ENCODE measurements at places on chromosomes 12 and 14.
A peak's percentile ranks its signal among the peaks of the same experiment; 100 is the strongest.

GRCh38 chr12:101829639-101830366 lies 956 bp downstream of the GNPTAB start:
- DNase-seq: no peak

DNA sequence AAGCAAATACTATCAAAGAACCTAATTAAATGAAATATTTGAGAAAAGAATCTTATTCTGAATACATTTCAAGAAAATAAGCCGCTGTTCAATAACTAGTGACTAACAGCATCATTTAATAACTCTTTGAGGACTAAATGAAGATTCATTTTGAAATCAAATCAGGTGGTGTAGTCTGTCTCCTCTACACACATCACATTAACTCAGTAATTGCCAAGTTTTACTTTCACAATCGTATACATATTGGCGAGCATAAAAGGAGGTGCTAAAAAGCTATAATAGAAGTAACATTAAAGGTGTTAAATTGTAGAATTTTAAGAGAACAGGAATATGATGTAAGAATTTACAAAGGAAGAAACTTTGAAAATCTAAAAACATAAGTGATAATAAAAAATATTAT lies 185.1 kb downstream of the MDGA2 start:
- DNase-seq: no peak

DNA sequence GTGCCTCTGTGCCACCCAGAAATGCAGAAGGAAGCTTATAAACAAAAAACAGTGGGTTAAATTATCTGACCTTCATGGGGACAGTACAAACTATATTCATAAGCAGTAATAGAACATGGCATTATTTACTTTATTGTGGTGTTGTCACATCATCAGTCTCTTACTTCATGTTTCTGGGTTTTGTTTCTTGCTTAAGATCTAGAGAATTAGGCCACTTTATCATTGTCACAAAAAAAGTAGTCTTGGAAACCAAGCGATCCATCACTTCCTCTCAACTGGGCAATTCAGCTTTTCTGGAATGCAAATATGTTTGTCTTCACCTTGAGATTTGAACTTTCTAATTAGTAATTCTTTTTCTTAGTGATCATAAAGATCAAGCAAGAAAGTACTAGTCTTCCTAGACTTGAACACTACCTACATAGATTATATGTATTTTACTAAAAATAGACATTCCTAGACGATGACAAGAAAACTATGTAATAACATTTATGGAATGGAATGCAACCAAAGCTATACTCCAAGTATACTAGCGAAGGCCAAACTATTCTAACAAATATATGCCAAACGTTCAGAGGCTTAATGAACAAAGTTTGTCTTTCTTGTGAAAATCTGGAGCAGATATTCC lies 363.4 kb downstream of the DAD1 start:
- no peak for DNase-seq

GRCh38 chr12:131094831-131095805 lies 141.4 kb downstream of the ADGRD1 start:
- DNase-seq: no peak

DNA sequence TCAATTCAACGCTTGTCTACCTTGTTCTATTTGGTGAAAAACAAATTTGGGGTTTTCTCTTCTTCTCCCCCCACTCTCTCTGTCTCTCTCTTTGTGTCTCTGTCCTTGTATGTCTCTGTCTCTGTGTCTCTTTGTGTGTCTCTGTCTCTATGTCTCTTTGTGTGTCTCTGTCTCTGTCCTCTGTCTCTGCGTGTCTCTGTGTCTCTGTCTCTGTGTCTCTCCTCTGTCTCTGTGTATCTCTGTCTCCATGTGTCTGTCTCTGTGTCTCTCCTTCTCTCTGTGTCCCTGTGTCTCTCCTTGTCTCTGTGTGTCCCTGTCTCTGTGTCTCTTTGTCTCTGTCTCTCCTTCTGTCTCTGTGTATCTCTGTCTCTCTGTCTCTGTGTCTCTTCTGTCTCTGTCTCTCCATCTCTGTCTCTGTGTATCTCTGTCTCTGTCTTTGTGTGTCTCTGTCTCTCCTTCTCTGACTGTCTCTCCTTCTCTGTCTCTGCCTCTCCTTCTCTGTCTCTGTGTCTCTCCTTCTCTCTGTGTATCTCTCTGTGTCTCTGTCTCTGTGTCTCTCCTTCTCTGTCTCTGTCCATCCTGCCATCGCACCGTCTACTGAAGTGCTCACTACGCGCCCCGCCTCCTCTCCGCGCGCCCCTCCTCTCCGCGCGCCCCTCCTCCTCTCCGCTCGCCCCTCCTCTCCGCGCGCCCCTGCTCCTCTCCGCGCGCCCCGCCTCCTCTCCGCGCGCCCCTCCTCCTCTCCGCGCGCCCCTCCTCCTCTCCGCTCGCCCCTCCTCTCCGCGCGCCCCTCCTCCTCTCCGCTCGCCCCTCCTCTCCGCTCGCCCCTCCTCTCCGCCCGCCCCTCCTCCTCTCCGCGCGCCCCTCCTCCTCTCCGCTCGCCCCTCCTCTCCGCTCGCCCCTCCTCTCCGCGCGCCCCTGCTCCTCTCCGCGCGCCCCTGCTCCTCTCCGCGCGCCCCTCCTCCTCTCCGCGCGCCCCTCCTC lies 12.8 kb downstream of the LRCOL1 start:
- no peak for DNase-seq

DNA sequence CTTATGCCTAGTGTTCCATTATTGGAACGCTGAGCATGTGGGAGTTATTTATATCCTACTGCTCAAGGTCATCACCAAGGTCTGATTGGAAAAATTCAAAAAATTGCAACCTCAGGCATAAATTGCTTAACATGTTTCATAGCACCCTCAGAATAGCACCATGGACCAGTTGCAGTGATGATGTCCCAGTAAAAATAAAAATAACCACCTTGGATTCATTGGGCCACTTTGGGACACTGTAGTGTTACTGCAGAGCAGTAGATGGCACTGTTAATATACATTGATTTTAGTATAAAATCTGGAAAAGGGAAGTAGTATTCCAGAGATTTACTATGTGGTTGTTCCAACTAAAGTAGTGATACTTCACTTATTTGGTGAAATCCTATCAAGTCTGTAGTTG lies 31.0 kb upstream of the PTCSC3 start:
- no peak for DNase-seq

GRCh38 chr12:104177663-104178501 lies 37.7 kb upstream of the TXNRD1 start:
- peak; percentile 99 for DNase-seq

GRCh38 chr14:106506881-106507305 lies 980.5 kb downstream of the TMEM121 start:
- no peak for DNase-seq

DNA sequence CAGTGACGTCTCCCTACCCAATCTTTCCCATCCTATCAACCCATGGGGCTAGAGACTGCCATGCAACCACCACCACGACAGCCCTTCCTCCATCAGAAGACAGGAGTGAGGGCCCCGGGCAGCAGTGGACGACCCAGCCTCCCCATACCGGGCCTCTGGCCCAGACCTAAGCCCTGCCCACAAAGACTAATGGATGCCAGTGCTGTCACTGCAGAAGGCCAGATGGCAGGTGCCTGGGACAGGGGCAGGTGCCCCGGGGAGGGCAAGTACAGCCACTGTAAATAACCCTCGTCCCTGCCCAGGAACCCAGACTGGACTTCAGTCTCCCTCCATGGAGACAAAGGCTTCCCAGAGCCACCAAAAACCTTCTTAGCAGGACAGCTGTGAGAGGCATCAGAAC lies 20.3 kb upstream of the HSPB8 start:
- DNase-seq: no peak

GRCh38 chr12:30792648-30793499 lies 38.1 kb upstream of the CAPRIN2 start:
- no peak for DNase-seq

GRCh38 chr12:49037111-49037946 lies 18.8 kb upstream of the PRKAG1 start:
- DNase-seq: no peak

- no peak for DNase-seq
These were observed 52.4 kb downstream of the BCL2L14 start for GRCh38 chr12:12123036-12123604.

- DNase-seq: no peak
These were observed 20.5 kb downstream of the PPHLN1 start for GRCh38 chr12:42346403-42347002.

DNA sequence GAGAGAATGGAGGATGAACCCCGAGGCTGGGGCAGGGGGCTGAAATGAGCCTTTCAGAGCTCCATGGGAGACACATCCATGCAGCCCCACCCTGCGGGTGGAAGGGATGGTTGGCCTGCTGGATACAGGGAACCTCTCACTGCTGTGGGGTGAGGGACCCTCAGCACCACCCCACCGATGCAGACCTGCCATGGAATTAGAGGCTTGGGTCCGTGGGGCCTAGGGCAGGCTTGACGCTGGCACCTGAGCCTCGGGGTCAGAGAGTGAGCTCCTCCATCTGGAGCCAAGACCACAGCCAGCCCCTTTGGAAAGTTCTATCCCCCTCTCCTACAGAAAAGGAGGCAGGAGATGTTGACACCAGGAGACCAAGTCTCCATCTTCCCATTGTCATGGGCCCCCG lies 7.4 kb upstream of the KRT74 start:
- no peak for DNase-seq

GRCh38 chr12:128519426-128519825 lies 252.5 kb downstream of the TMEM132C start:
- DNase-seq: no peak

DNA sequence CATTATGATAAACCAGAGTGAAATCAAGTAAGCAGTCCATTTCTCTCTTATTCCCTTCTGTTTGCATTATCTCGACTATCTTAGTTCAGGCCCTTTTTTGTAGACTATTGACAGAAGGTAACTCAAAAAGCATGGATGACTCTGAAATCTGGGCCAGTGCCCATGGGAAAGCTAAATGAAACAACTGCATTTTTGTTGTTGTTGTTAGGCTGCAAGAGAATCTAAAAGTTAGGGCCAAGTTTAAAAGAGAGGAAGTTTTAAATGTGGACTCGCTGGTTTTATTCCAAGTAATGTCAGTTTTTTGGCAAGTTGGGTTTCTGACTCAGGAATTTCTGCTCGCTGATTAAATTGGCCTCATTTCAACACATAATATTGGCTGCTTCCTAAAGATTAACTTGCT lies 201.1 kb downstream of the PIK3C2G start:
- DNase-seq: peak; percentile 40

GRCh38 chr14:92316937-92317336 lies 6.0 kb upstream of the SLC24A4 start:
- no peak for DNase-seq

GRCh38 chr14:105738638-105739037 lies 212.3 kb downstream of the TMEM121 start:
- DNase-seq: no peak

DNA sequence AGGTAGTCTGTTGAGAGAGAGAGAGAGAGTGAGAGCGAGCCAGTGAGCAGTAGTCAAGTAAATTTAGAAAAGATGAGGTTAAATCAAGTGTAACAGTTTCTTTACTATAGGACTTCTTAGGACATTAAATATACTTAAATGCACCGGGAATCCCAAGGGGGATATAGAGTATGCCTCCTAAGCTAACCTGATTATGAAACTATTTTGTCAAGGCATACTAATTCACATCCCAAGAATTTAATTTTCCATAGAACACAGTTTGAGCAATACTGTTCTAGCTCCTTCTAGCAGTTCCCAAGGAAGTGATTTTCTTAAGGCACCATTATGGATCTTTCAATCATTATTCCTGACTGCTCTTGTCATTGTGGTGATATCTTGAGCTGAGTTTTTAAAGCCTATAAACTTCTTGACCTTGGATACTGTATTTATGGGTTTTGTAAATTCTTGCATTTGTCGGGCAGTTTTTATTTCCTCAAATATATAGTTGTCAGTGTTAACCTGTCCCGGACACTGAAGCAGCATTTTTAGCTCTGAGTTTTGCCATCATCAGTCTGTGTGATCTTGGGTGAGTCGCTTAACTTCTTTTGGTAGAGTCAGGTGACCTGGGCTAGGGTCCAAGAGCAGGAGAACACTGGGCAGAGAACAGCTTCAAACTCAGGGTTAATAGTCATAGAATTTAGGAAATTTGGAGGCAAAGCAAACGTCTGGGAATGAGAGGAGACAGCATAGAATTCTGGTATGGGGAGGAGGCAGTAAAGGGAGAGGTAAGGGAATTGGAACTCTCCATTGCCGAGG lies 196.5 kb upstream of the FRMD6 start:
- DNase-seq: no peak

- no peak for DNase-seq
These were observed 53.6 kb downstream of the SLC25A47 start for GRCh38 chr14:100376751-100377171.

DNA sequence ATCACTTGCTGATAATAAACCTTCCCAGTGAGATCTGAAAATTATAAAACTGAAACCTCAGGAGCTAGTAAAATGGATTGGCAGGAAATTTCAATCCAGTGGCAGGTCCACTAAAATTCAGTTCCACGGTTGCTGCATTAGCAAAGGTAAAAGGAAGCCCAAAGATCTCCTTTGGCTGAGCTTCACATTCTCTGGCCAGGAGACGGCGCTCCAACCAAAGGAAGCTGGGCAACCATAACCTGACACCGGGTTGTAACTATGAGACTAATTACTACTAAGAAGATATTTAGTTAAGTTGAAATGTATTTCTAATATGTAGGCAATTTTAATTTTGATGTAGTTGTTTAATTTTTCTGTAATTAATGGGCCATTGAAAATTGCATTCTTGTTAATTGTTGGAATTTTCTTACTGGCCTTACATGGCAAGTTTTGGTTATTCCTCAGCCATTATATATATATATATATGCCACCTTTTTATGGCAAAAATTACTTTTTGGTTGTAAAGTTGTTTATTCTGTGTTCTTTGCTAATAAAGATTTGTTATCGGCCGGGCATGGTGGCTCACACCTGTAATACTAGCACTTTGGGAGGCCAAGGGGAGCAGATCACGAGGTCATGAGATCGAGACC lies 17.0 kb downstream of the OR8S1 start:
- DNase-seq: no peak

- no peak for DNase-seq
These were observed 198.3 kb downstream of the PHLDA1 start for GRCh38 chr12:75833268-75833667.

GRCh38 chr14:103539056-103539825 lies 10.2 kb downstream of the TRMT61A start:
- DNase-seq: no peak

GRCh38 chr12:124213666-124214347 lies 81.1 kb upstream of the RFLNA start:
- peak; percentile 8 for DNase-seq

- no peak for DNase-seq
These were observed 114.1 kb upstream of the BTG1 start for GRCh38 chr12:92259696-92260251.
